HL-60 (cell line): ENCODE measurements at places on chromosomes 4 and X.

DNA sequence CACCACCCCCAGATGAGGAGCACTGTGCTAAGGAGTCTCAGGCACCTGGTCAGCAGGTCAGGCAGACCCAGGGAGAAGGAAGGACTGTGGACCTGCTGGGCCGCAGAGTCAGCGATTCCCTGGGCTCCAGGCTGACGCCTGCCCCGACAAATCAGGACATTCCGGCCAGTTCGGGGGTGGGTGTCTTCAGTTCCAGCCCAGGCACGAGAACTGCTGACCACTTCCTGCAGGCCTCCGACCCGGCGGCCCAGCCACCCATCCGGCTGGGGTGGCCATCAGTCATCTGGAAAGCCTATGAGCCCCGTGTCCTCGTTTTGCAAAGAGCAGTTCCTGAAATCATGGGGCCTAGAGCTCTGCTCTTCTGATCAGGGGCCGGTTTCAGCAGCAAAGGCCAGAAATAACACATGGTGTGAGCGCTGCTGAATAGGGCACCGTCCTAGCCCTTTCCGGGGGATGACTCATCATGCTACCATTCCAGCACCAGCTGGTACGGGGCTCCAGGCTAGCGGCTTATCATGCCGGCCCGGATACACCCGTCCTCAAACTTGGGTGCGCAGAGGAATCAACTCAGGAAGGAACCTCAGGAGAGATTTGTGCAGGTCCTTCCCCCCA lies 7.8 kb upstream of the SH3TC1 start:
- DNase-seq, result no peak

DNA sequence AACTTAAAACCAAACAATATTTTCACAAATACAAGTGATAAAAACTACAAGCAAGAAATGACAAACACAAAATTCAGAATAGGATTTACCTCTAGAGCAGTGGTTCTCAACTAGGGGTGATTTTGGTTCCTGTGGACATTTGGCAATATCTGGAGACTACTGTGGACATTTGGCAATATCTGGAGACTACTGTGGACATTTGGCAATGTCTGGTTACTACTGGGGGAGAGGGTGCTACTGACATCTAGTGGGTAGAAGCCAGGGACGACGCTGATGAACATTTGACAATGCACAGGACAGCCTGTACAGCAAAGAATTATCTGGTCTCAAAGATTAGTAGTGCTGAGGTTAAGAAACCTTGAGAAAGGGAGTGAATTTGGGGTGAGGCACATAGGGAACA lies 169.8 kb downstream of the CLCN4 start:
- DNase-seq, result no peak

DNA sequence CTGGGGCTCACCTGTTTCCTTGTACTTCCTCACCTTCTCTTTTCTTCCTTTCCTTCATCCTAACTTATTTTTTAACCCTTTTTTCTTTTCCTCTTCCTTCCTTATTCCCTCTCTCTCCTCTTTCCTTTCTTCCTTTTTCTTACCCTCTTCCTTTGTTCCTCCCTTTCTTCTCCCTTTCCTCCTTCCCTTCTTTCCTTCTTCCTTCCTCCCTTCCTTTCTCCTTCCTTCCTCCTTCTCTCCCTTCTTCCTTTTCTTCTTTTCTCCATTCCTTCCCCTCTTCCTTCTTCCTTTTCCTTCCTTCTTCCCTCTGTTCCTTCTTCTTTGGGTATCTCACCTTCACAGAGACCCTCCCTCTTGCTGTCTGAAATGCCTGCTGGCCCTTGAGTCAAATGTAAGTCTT lies 22.1 kb upstream of the CBR4 start:
- no peak for DNase-seq

DNA sequence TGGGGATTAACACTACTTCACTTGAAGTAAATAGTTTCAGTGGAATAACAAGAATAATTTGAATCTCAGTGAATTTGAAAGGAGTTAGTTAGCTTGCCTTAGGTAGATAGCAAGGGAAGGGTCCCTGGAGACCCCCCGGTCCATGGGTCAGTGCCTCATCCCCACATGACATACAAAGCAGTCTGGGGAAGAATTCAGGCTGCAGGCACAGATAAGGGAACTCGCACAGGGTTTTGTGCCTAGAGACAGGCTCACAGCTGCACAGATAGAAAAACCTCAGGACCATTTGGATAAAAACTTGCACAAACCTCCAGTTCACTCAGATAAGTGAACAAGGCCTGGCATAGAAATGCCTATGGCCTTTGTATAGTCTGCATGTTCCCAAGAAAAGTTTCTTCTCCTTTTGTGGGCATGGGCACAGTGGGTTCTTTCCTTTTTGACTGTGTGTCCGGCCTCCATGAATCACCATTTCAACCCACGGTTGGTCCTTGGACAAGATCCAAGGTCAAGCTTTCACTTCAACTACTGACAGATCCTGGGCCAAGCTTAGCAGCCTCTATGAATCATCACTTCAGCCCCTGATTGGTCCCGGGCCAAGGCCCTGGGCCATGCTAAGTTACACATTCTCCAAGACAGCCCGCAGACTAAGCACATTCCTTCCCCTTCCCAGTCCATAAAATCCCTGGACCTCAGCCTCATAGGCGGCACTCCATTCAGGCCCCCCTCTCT lies 108.3 kb upstream of the KLHL4 start:
- DNase-seq, result peak; percentile 34

GRCh38 chr4:42806303-42806835 lies 86.1 kb upstream of the GRXCR1 start:
- DNase-seq, result no peak

DNA sequence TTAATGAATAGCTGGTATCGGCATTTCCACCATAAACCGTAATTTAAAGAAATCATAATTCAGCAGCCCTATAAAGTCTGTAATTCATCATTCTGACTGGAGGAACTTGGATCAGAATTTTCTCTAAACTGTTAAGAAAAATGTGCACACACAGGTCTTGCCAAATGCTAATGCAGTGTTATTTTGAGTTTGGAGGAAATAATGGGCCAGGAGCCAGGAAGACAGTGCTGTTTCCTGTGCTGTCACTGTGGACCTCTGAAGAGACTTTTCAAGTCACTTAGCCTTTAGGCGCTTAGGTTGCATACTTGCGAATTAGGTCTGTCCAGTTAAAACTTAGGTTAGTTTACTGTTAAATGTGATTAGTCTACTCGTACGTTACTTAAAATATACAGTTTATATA lies 137.5 kb upstream of the ANXA3 start:
- no peak for DNase-seq

GRCh38 chr4:11004818-11005217 lies 320.2 kb upstream of the CLNK start:
- no peak for DNase-seq

GRCh38 chr4:139410312-139410711 lies 43.6 kb upstream of the RAB33B start:
- no peak for DNase-seq

GRCh38 chr4:24507439-24507838 lies 76.9 kb downstream of the DHX15 start:
- no peak for DNase-seq

DNA sequence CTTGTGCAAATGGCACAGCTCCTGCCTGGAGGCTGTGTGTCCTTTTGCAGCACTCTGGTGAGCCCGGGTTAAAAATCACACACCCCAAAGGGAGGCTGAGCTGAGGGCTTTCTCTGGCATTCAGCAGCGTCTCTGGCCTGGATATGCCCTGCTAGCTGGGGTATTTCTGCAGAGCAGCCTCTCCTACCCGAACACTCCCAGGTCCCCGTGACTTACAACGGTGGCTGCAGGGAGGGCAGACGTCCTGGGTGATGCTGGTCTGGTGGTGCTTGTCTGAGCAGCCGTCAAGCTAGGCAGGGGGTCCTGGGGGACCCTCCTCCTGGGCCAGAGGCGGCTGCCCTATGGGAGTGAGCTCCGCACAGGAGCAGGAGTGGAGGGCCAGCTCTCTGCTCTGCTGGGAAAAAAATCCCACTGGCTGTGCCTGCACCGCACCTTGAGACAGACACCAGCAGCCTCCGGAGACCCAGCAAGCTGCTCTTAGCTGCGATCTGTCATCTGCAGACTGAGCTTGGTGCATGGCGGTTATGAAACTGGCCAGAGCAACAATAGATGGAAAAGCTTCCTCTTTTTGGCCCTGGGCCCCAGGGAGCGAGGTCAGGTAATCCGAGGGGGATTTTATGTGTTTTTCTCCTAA lies 41.3 kb upstream of the ASMTL start:
- DNase-seq, result peak; percentile 89

DNA sequence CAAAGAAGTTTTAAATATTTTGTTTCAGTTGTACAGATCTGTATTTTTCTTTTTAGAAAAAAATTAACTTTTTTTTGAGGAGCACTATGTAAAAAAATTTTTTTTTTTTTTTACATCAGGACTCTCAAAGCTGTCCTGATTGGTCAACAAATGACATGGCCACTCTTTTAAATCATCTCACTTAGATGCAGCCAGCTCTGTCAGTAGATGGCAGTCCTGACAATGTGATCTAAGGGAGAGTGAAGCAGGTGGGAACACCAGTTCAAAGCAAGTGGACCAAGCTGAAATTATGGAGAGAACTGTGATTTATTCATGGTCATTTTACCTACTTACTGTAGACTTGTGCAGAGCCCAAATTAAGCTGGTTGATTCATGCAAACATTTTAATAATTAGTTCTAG lies 174.7 kb upstream of the GPRIN3 start:
- DNase-seq, result no peak

DNA sequence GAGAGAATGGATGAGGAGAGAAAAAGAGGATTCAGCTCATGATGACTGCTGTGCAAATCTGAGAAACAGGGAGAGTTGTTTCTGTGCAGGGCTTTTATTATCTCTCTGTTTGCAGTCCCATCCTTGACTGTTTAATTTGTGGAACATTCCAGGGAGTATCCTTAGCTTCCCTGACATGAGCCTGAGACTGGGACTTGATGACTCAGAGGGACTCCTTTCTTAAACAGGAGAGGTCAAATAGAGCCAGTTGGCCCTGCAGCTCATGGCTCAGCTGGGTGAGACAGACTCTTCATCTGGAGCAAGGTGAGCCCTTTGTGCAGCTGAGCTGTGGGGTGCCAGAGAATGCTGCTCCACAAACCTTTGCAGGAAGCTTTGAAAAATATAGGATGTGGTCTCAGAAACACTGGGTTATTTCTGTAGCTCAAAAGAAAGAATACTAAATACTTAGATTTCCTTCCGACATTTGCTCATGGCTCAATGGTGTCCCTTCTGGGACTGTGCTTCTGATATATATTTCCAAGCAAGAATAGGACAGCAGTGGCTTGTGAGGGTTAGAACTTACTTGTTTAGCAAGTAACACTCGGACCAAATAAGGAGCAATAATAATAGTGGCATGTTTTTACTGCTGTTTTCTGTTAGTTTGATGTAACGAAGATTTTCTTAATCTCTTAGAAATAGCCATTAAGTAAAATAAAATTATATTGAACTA lies 14.5 kb downstream of the ARHGAP24 start:
- no peak for DNase-seq

GRCh38 chr4:43331226-43332051 lies 438.9 kb downstream of the GRXCR1 start:
- DNase-seq, result no peak

GRCh38 chr4:39042366-39042765 lies 10.2 kb upstream of the TMEM156 start:
- DNase-seq, result no peak

- peak; percentile 12 for DNase-seq
Observed at GRCh38 chr4:72665171-72665968, 96.3 kb upstream of the ADAMTS3 start.

GRCh38 chr4:31674313-31674947 lies 954.3 kb downstream of the PCDH7 start:
- DNase-seq, result no peak

DNA sequence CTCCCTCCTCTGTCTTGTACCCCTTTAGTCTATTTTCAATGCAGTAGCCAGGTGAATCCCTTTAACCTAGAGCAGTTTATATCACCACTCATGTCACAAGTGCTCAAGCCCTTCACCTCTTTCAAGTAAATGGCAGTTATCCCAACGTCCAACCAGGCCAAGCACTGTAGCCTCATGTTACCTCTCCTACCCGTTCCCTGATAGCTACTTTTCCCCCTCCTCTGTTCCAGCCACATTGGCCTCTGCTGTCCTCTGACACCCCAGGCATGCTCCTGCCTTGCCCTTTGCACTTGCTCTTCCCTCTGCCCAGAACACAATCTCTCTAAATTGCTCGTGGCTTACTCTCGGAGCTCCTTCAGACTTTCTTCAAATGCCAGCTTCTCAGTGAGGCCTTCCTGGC lies 15.2 kb downstream of the GUCY1B1 start:
- DNase-seq, result no peak

DNA sequence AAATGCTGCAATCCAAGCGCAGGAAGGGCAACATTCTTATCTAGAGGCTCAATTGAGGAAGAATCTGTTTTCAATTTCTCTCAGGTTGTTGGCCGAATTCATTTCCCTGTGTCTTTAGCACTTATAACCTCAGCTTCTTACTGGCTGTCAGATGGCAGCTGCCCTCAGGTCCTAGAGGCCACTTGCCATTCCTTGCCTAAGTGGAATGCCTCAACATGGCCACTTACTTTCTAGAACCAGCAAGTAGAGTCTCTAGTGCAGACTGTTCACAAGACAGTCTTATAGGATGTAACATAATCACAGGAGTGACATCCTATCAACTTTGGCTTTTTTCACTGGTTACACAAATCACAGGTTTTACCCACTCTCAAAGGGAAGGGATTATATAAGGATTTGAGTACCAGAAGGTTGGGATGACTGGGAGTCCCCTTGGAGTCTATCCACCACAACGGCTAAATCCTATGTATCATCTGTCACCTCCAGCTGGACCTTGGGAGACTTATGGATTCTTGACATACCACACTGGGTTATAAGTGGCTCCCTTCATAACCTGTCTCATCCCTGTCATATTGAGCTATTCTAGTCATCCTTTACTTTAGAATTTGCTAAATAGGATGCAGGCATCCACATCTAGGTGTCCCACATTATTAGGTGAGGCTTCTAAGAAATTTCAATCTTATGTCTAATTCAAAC lies 297.9 kb upstream of the CTSO start:
- no peak for DNase-seq

DNA sequence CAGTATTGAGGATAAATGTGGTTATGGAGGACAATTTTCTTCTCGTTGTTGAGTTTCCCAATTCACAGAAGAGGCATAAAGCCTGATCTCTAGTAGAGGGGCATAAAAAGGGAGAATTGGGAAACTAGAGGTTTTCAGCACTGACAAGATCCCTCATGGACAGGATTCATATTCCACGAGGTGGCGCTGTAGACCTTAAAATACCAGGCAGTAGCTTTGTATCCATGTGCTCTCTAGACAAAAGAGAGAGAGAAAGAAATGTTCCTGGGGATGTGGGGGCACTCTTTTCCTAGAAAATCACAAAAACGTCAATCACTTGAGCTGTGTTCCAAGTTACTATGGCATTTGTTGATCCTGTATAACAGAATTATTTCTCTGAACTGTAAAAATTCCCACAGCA lies 128.3 kb downstream of the MAGEE1 start:
- DNase-seq, result peak; percentile 62
